ENCODE measurements at places on chromosomes 13 and 19.

DNA sequence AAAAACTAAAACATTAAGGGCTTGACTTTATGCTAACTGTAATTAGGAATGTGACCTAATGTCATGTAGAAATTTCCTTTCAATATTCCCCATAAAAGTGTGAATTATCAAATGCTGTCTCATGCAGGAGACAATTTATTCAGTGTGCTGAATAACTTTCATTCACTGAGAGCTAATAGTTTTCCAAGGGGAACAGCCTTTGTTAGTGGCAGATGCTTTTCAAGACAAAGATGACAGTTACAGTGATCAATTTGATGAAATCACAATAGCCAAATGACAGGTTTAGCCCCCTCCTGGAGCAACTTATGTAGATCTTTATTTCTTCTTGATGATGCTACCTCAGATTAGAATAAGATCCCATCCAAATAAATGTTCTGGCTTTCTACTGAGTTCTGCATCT, 275.5 kb downstream of the ITGBL1 start:
- no peak for DNase-seq

GRCh38 chr19:48060381-48060780, 16.5 kb upstream of the CABP5 start:
- DNase-seq = no peak

- no peak for DNase-seq
Observed at GRCh38 chr13:76754414-76754813, 131.8 kb downstream of the KCTD12 start.

- no peak for DNase-seq
Observed at GRCh38 chr13:101555610-101556009, 103.1 kb downstream of the ITGBL1 start.

GRCh38 chr13:79030513-79030912, 371.6 kb upstream of the OBI1 start:
- DNase-seq = no peak

DNA sequence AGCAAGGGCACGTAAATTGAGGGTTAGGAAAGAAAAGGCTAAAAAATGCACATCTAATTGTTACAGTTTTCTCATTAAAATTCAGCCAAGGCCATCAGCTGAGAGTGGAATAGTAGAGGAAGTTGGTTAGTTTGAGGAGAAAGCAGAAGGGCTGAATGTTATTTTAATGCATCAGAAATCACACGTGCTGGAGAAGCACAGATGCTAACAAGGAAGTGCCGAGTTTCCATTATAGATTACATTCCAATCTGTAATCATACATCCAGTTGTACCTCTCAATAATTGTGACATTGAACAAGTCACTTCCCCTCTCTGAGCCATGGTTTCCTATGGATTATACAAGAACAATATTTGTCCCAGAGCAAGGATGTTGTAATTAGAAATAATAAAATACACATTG, 25.1 kb downstream of the FPR3 start:
- DNase-seq = no peak

GRCh38 chr13:27821566-27821965, 29.3 kb downstream of the GSX1 start:
- no peak for DNase-seq

- no peak for DNase-seq
Observed at GRCh38 chr13:53028637-53029203, at the start of gene OLFM4. Gene OLFM4, plus strand, starts transcription at chr13:53028813. Its CDS starts 24 bp downstream, at chr13:53028837.

DNA sequence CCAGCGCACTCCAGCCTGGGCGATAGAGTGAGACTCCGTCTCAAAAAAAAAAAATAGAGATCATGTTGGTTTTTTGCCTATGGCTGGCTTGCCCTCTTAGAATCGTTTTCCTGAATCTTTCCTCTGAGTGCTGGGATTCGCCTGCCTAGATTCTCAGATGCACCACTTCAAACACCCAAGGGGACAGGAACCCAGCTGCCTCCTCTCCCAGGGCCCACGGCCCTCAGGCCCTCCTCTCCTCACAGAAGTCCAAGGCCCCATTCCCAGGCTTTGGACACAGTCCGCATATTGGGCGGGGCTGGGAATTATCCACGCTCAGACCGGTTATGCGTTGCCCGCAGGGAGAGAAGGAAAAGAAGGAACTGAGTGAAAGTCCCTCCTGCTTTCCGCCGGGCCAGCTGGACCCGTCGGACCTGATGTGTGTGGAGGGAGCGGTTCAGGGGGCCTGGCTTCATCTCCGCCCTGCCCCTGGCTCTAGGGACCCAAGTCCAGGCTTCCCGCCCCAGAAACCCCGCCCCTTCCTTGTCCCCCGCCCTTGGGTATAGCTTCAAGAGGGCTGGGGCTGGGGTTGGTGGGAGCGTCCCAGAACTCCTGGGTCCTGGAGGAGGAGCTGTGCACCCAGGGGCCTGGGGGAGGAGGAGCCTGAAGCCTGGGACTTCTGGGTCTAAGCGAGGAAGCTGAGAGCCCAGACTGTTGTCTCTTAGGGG, 5.8 kb downstream of the PPFIA3 start:
- DNase-seq = no peak

- DNase-seq = no peak
Observed at GRCh38 chr19:11465600-11465999, 15.2 kb downstream of the ELAVL3 start.

- DNase-seq = peak; percentile 49
Observed at GRCh38 chr19:4140237-4140711, 13.2 kb upstream of the CREB3L3 start.

DNA sequence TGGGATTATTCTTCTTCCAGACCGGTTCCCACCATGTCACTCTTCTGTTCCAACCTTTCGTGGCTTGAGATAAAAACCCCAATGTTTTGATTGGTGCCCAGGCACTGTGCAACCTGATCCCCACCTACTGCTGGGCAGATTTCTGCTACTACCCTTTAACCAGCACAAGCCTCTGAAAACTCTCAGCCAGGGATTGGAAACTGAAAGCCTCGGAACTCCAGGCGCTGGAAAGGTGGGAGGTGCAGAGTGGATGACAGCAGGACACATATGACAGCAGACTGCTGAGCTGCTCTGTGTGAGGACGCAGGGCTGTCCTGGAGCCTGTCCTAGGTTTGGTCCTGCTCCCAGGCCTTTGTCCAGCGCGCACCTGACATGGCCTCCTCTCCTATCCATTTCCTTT, 68.5 kb upstream of the GTF3A start:
- no peak for DNase-seq

DNA sequence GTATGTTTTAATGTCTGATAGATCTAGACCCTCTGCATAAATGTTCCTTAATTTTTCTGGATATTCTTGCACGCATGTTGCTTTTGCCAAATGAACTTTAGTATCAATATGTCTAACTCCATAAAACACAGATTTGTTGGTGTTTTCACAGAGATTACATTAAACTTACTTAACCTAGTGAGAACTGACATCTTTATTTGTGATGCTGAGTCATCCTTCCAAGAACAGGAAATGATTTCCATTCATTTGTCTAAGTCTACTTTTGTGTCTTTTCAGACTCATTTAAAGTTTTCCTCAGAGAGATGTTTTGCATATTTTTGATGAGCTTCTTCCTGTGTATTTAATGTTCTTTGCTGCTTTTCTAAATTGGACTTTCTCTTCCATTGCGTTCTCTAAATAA, 184.0 kb downstream of the SLC7A1 start:
- no peak for DNase-seq

GRCh38 chr19:16615808-16616207, 12.2 kb downstream of the MED26 start:
- DNase-seq = no peak

DNA sequence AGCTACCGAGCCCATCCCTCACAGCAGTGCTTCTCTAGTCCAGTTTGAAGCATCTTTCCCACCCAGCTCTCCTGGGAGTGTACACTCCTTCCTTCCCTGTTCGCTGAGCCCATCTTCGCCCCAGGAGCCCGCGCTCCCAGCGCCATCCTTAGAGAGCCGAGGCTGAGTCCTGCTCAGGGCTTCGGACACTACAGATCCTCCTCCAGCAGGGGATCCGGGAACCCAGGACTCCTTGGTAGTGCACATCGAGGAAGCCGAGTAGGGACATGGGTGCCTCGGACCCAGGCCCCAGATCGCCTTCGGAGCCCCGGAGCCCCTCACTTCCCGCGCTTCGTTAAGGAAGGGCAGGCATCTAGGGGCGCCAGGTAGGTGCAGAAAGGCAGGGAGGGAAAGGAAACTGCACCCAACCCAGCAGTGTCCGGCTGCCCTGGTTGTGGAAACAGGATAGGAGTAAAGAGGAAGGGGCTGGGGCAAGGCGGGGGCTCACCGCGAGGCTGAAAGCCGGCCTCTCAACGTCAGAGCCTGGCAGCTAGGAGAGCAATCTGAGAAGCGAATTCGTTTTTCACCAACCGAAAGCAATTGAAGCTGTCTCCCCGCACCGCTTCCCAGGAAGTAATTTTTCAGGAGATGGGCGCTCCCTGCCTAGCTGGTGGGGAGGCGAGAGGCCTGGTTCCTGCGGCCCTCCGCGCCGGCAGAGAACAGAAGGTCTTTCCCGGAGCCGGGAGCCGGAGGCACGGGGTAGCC, 1.0 kb downstream of the PDX1 start:
- no peak for DNase-seq

- DNase-seq = no peak
Observed at GRCh38 chr19:18833849-18834643, 2.3 kb downstream of the UPF1 start.

DNA sequence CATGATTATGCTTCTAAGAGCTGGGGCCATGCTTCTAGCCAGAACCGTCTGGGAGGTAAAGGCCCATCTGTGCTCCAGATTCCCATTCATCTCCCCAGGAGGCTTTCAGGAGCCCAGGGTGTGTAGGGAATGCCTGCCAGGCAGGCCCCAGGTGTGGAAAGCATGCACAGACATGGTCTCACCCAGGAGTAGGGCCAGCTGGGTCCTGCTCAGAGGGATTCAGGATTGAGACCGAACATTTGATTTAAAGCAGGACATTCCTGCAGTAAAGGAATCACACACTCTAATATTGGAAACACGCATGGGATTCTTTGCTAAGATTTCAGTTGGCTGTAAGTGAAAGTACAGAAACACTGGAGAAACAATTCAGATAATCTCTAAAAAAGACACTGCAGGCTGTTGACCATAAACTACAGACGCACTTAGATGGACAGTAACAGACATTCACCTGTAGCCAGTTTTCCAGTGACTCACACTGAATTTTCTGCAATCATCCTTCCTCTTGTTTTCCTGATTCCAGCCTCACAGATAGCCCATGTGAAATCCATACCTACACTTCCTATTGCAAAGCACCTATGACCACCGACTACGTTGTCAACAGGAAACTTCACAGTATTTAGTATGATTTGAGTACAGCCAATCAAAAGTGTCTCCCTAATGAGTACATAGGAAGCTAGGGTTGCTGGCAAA, 257.8 kb downstream of the TBC1D4 start:
- no peak for DNase-seq

GRCh38 chr19:53903055-53903680, 5.9 kb upstream of the CACNG7 start:
- no peak for DNase-seq

DNA sequence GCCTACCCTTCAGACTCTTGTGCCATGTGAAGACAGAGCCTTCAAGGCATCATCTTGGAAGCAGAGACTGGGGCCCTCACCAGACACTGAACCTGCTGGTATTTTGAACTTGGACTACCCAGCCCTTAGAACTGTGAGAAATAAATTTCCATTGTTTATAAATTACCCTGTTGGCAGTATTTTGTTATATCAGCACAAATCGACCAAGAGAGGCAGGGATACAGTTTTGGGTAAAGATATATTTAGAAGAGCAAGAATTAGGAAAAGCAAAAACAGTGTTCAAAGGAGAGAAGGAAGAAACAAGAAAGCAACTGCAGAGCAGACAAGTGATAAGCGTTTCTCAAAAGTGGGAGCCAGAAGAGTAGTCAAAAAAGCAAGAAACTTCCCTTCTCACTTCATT, 600.8 kb downstream of the DCT start:
- DNase-seq = no peak

DNA sequence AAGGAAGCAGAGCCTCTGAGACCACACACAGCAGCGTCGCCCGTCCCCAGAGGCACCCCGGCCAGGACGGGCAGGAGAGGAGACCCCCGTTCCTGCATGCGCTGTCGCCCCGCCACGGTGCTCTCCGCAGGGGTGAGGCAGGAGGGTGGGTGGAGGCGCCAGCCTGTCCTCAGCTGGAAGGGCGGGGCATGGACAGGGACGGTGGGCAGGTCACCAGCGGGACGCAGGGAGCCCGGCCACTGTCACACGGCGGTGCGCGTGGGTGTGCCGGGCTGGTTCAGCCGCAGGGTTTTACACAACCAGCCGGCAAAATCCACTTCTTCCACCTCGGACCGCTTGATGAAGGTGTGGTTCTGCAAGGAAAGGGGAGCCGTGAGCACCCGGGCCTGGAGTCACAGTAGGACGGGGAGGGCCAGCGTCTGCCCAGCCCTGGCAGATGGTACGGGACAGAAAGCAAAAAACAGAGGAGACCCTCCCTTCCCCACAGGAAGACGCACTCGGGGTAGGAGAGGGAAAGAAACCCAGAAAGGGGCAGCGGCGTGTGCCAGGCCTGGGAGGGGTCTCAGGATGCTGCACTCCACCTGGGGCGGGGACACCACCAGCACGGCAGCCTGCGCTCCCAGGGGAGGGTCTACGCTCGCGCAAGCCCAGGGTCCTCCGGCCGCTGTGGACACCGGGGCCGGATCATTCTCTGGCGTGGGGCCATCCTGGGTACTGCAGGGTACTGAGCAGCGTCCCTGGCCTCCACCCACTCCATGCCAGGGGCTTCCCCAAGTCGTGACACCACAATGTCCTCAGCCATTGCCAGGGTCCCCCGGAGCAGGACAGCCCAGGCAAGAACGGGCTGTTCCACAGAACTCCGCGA, 23.9 kb upstream of the ZBTB7A start:
- DNase-seq = no peak

- no peak for DNase-seq
Observed at GRCh38 chr13:92354583-92354982, 872.0 kb upstream of the GPC6 start.

DNA sequence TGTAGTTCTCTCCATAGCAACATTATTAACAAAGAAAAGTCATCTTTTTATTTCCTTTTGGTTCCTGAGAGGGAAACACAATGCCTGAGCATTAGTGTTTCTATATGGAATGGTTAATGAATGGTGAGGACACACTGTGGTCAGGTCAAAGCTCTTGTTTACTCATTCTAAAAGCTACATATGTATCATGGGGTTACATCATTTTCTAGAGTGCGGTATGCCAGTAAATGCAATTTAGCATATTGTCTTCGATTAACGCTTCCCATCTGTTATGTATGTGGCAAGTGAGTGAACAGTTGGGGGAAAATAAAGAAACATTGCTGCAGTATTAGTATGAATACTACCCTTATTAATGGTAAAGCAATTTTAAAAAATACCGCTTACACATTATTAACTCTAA, 1152.2 kb upstream of the SPRY2 start:
- no peak for DNase-seq

DNA sequence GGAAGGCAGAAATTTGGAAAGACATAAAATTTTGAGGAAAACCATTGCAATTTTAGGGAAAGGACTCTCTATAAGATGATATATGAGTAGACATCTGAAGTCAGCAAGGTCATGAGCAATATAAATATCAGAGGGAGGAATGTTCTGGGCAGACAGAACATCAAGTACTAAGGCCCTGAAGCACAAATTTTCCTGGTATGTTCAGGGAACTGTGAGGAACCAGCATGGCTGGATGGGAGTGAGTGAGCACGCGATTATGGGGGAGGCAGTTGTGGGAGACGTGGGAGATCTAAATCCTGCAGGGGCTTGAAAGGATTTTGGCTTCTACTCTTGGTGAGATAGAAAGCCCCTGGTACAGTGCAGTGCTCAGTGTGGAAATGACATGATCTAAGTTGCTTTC, 112.0 kb downstream of the TBC1D4 start:
- DNase-seq = no peak

GRCh38 chr13:64417581-64417980, 2812.6 kb downstream of the PCDH9 start:
- no peak for DNase-seq

GRCh38 chr19:35354898-35355297, 3.4 kb upstream of the FFAR3 start:
- DNase-seq = no peak

- DNase-seq = no peak
Observed at GRCh38 chr13:99278200-99278599, 20.0 kb upstream of the GPR18 start.
